Ammon's horn (tissue), 1 donor: ENCODE measurements at places on chromosomes 5 and 9.

GRCh38 chr9:12980085-12980851, 205.4 kb downstream of the LURAP1L start:
- no peak for DNase-seq

DNA sequence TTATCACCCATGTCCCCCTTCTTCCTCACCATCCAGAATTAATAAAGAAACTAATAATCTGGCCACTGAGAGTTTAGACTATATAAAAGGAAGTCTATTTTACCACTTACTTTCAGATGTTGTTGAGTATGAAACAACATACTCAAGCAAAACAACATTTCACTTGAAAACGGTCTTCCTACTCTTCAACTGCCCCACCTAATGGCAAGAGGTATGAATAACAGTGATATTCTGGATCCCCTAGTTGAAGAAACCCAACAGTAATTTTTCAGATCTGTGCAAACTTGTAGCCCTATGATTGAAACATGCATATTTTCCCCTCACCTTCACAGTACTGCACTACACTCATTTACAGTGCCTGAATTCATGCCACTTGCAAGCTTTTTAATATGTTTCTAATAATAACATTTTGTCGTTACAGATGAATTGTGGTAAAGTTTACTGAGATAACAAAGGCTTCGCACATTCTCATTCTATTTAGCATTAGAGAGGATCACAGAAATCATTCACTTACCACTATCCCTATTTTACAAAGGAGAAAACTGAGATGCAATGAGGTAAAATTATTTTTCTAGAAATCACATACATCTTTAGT, 267.9 kb upstream of the PDE4D start:
- peak; percentile 5 for DNase-seq

DNA sequence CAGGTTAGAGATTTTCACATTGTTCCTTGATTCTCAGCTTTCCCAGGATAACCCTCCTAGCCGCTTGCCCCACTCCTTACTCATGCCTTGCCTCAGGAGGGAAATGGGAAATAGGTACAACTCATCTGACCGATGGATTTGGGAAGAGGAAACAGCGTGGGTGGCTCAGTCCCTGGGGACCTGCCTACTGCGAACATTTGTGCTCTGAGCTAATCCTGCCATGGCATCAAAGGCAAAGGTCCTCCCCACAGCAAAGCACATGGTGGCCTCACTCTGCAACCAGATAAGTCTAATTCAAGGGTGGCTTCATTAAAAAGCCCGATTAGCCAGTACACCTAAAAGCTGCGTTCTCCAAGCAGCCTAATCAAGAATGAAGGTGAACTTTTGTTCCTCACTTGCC, 82.4 kb upstream of the ADRA1B start:
- no peak for DNase-seq

GRCh38 chr5:134149571-134150303, 27.0 kb downstream of the SKP1 start:
- peak; percentile 50 for DNase-seq

GRCh38 chr5:116652903-116653302, 78.3 kb upstream of the SEMA6A start:
- DNase-seq = no peak

- DNase-seq = no peak
These were observed 91.2 kb upstream of the CPEB4 start for GRCh38 chr5:173796721-173797495.

DNA sequence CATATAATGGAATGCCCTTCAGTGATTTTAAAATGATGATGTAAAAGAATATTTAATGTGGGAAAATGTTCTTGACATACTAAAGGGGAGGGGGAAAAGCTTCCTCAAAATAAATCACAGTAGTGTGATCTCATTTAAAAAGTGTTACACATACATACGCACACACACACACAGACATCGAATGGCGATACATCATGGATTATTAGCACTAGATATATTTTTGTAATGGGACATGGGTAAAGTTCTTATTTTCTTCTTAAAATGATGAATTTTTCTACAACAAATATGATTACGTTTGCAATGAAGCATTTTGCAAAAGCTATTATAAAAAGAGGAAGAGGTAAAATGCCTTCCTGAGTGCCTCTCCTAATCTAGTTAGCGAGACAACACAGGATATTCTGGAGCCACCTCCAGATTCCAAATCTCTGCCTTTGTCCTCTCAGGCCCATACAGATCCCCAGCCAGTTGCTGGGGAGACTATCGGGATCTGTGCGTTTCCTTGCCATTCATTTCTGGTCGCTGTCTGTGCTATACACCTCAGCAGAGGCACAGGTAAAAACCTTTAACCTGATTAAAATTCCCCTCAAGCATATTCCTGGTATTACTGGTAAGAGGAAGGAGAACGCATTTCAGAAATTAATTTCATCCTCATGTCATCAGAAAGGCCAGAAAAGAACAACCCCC, 69.6 kb downstream of the SLC28A3 start:
- no peak for DNase-seq

- no peak for DNase-seq
These were observed 11.4 kb downstream of the OTULIN start for GRCh38 chr5:14675865-14676300.

DNA sequence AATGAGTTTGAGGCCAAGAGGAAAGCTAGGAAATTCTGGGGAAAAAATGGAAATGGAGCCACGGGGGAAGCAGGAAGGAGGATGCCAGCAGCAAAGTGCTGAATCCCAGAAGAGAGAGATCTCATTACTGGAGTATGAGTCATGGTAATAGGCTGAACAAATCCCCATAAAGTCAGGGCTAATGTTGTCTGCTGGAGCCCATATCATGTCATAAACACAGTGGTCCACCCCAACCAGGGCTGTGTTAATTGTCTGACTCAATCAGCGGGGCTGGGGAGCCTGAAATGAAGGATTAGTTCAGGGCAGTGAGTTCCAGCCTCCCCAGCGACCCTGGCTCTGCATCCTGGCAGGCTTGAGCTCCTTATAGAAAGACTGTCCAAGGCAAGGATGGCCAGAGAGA, 68.8 kb downstream of the TLR4 start:
- DNase-seq = no peak

DNA sequence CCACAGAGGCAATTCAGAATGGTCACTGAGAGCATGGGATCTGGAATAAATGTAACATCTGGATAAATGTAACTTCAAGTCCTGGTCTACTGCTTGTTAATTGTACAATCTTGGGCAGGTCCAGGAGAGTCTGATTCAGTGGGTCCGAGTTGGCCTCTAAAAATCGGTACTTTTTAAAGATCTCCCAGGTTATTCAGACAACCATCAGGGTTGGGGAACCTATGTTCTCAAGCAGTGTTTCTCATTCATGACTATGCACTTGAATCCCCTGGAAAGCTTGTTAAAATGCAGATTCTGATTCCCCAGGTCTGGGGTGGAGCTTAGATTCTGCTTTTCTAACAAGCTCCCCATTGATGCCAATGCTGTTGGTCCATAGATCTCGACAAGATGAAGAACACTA, 14.8 kb downstream of the ANXA1 start:
- DNase-seq = no peak

- no peak for DNase-seq
These were observed 205.8 kb downstream of the GABBR2 start for GRCh38 chr9:98502976-98503325.

DNA sequence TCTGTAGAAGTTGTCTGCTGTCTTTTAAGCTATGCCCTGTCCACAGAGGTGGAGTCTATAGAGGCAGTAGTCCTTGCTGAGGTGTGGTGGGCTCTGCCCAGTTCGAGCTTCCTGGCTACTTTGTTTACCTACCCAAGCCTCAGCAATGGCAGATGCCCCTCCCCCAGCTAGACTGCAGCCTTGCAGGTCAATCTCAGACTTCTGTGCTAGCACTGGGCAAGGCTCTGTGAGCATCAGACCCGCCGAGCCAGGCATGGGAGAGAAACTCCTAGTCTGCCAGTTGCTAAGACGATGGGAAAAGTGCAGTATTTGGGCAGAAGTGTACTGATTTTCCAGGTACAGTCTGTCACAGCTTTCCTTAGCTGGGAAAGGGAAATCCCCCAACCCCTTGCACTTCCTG, 694.1 kb upstream of the CDH6 start:
- DNase-seq = no peak
